ENCODE measurements at places on chromosomes 3 and 15. TPM values are rescaled to one million over a fixed set of nuclear protein-coding genes. Genes with fewer than 3 reads are reported as not detected.

The SNTN gene
- total RNA-seq = not detected

The CDV3 gene
- 296 TPM for total RNA-seq

The DISP2 gene
- 0.25 TPM for total RNA-seq

The MYH15 gene
- total RNA-seq = 0.06 TPM

The PPP1R14D gene
- total RNA-seq = not detected
